ENCODE measurements at places on chromosomes 7 and 10.
A peak's percentile ranks its signal among the peaks of the same experiment; 100 is the strongest.

DNA sequence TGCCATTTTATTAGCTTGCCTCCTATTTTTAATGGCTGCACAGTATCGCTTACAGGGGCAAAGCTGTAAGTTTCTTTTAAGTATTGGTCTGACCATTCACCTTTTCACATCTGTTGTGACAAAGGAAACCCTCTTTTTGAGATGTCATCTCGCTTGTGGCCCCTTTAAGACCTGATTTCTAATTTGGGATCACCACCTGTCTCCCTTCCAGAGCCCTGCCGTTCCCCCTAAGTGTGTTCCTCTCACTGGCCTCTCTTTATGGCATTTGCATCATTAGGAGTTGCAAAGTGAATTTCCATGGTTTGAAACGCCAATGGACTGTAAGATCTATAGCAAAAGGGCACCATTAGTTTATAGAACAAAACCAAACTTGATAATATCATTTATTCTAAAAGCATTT, 1.4 kb downstream of the EPDR1 start:
- no peak for DNase-seq

GRCh38 chr7:11185179-11185815, 211.6 kb downstream of the PHF14 start:
- no peak for DNase-seq

GRCh38 chr10:133260895-133261725, 15.6 kb downstream of the ADAM8 start:
- peak; percentile 4 for DNase-seq

GRCh38 chr10:77887631-77888355, 38.8 kb downstream of the DLG5 start:
- DNase-seq: no peak

- no peak for DNase-seq
These were observed 87.9 kb downstream of the STRA8 start for GRCh38 chr7:135321556-135321955.

DNA sequence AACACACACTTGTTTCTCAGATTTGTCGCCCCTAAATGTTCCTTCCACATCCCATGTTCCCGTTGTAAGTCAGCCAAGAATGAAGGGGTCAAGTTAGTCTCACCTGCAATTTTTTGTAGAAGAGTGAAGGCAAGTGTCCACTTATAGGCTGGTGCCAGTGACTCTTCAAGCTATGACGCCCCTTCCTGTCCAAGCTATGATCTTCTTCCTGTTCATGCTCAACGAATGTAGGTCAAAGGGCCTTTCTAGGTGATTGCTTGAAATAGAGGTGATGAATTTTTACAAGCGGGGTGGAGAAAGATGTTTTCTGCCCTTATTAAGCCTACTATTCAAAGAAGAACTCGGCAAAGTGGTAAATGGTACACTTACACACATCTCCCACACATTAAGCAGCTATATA, 41.0 kb downstream of the CDK1 start:
- no peak for DNase-seq

- DNase-seq: no peak
These were observed 17.0 kb upstream of the GIMAP2 start for GRCh38 chr7:150668472-150668911.

- DNase-seq: no peak
These were observed 222.8 kb downstream of the RELN start for GRCh38 chr7:103766660-103767059.
